ENCODE measurements at places on chromosomes 6 and 20. TPM values are rescaled to one million over a fixed set of nuclear protein-coding genes. Genes with fewer than 3 reads are reported as not detected.

GRCh38 chr6:11207199-11207968 is 25.1 kb downstream of the NEDD9 start:
- H3K4me1 ChIP-seq, result peaks cover 29% of the 10 kb centered on the region
- H3K27me3 ChIP-seq, result no peaks in the 10 kb centered on the region
- no peaks in the 10 kb centered on the region for H3K36me3 ChIP-seq
- H3K4me3 ChIP-seq, result no peak overlapping the region
- peak; percentile 86 for DNase-seq
- H3K27ac ChIP-seq, result peak overlapping the region; percentile 94

DNA sequence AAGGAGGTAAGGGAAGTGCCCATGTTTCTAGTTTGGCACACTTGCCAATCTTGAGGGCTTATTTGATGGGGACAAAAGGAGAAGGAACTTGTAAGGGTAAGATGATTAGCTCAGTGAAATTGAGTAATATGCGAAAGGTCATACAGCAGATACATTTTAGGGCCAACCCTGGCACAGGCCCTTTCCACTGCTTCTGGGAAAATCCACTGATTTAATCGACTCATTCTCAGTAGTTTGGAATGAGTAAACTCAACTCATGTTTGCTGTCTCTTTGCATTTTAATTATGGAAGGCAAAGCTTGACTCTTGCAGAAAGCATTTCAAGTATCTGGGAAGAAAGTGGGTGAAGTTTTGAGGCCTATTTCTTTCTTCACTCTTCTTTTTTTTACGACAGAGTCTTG is 20.0 kb downstream of the PHF20 start:
- no peak overlapping the region for H3K27ac ChIP-seq
- H3K4me3 ChIP-seq, result no peak overlapping the region
- no peaks in the 10 kb centered on the region for H3K27me3 ChIP-seq
- no peaks in the 10 kb centered on the region for H3K4me1 ChIP-seq

DNA sequence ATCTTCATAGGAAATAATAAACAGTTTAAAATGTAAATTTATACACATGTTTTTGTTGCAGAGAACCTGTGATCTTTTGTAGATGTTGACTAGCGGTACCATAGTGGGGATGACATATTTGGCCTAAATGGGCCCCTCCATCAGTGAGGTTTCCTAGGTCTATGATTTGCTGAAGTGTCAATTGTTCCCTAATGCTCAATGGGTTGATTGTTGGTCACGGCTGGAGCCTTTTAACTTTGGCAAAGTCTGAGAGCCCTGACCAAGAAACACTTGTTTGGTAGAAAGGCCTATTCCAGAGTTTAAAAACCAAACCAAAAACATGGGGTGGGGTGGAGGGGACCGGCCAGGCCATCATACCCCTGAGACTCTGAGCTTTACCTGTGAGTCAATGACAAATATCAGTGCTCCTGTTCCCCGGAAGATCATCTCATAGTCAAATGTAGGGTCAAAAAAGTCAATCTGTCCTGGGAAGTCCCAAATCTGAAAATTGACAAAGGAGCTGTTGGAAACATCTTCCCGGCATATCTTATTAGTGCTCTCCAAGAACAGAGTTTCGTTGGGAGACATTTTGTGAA is 25.1 kb downstream of the RRAGD start:
- no peaks in the 10 kb centered on the region for H3K27me3 ChIP-seq
- no peak for DNase-seq
- H3K36me3 ChIP-seq, result no peaks in the 10 kb centered on the region
- no peak overlapping the region for H3K27ac ChIP-seq
- no peaks in the 10 kb centered on the region for H3K4me1 ChIP-seq

GRCh38 chr6:14748679-14749078 is 497.2 kb upstream of the JARID2 start:
- peaks cover 2% of the 10 kb centered on the region for H3K4me1 ChIP-seq
- no peaks in the 10 kb centered on the region for H3K36me3 ChIP-seq
- no peak overlapping the region for H3K27ac ChIP-seq

DNA sequence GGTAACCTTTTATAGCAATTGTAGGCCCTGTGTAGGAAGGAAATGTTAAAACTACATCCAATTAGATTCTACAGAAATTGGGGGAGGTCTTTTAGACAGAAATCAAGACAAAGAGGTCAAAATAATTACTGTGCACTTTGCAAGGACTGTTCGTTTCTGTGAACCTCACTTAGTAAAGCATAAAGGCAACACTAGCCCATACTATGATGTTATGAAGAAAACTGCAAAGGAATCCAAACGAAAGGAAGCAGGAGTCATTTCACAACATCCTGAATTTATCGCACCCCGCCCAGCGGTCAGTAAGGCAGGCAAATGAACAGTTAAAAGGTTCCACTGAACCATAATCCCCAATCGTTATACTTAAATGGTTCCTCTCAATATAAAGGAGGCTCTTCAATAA is 429.5 kb upstream of the ARID1B start:
- no peaks in the 10 kb centered on the region for H3K4me1 ChIP-seq
- no peaks in the 10 kb centered on the region for H3K36me3 ChIP-seq
- H3K27me3 ChIP-seq, result no peaks in the 10 kb centered on the region
- no peak overlapping the region for H3K27ac ChIP-seq
- H3K4me3 ChIP-seq, result no peak overlapping the region
- DNase-seq, result no peak

- no peaks in the 10 kb centered on the region for H3K36me3 ChIP-seq
- H3K4me3 ChIP-seq, result no peak overlapping the region
- peaks cover 6% of the 10 kb centered on the region for H3K4me1 ChIP-seq
- no peak for DNase-seq
- no peaks in the 10 kb centered on the region for H3K27me3 ChIP-seq
- no peak overlapping the region for H3K27ac ChIP-seq
Observed at GRCh38 chr6:157268396-157268795, 54.9 kb downstream of the TMEM242 start.

GRCh38 chr6:55954436-55954835 is 79.0 kb upstream of the BMP5 start:
- H3K27me3 ChIP-seq, result no peaks in the 10 kb centered on the region
- H3K36me3 ChIP-seq, result no peaks in the 10 kb centered on the region
- DNase-seq, result no peak
- H3K4me1 ChIP-seq, result peaks cover 4% of the 10 kb centered on the region
- no peak overlapping the region for H3K4me3 ChIP-seq

DNA sequence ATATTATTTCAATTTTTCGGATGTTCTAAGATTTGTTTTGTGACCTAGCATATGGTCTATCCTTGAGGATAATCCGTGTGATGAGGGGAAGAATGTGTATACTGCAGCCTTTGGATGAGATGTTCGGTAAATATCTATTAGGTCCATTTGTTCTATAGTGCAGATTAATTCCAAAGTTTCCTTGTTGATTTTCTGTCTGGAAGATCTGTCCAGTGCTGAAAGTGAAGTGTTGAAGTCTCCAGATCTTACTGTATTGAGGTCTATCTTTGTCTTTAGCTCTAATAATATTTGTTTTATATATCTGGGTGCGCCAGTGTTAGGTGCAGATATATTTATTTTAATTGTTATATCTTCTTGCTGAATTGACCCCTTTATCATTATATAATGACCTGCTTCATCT is 32.2 kb upstream of the SNAP91 start:
- H3K27ac ChIP-seq, result no peak overlapping the region
- H3K4me3 ChIP-seq, result no peak overlapping the region
- H3K36me3 ChIP-seq, result no peaks in the 10 kb centered on the region
- no peak for DNase-seq
- H3K4me1 ChIP-seq, result no peaks in the 10 kb centered on the region

DNA sequence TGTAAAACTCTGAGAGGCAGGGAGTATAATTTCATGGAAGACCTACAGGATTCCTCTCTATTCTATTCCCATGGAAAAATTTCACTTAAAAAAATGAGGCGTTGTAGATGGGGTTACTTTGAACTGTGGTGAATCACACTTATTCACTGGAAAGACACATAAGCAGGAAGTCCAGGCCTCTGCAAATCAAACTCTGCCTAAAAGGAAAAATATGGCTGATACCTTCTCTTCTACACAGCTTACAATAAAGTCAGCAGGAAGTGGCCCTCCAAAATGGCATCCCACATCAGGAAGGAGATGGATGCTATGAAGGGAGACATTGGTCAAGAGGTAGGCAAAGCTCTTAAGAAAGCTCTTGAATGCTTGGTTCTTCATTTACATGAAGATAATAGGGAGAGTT is 115.9 kb downstream of the FYN start:
- H3K4me1 ChIP-seq, result peaks cover 3% of the 10 kb centered on the region
- no peaks in the 10 kb centered on the region for H3K27me3 ChIP-seq
- no peak for DNase-seq
- no peak overlapping the region for H3K4me3 ChIP-seq

GRCh38 chr6:74991573-74992332 is 214.1 kb downstream of the COL12A1 start:
- no peaks in the 10 kb centered on the region for H3K27me3 ChIP-seq
- H3K36me3 ChIP-seq, result no peaks in the 10 kb centered on the region
- H3K4me1 ChIP-seq, result no peaks in the 10 kb centered on the region
- H3K4me3 ChIP-seq, result no peak overlapping the region
- no peak overlapping the region for H3K27ac ChIP-seq
- no peak for DNase-seq

GRCh38 chr6:89197141-89197540 is 20.0 kb downstream of the GABRR1 start:
- H3K4me3 ChIP-seq, result no peak overlapping the region
- H3K27ac ChIP-seq, result no peak overlapping the region
- DNase-seq, result no peak
- no peaks in the 10 kb centered on the region for H3K4me1 ChIP-seq
- no peaks in the 10 kb centered on the region for H3K27me3 ChIP-seq

- no peak overlapping the region for H3K4me3 ChIP-seq
- H3K27ac ChIP-seq, result no peak overlapping the region
- no peaks in the 10 kb centered on the region for H3K27me3 ChIP-seq
- no peak for DNase-seq
- H3K4me1 ChIP-seq, result no peaks in the 10 kb centered on the region
- no peaks in the 10 kb centered on the region for H3K36me3 ChIP-seq
Observed at GRCh38 chr6:34484391-34484790, 18.5 kb downstream of the PACSIN1 start.

DNA sequence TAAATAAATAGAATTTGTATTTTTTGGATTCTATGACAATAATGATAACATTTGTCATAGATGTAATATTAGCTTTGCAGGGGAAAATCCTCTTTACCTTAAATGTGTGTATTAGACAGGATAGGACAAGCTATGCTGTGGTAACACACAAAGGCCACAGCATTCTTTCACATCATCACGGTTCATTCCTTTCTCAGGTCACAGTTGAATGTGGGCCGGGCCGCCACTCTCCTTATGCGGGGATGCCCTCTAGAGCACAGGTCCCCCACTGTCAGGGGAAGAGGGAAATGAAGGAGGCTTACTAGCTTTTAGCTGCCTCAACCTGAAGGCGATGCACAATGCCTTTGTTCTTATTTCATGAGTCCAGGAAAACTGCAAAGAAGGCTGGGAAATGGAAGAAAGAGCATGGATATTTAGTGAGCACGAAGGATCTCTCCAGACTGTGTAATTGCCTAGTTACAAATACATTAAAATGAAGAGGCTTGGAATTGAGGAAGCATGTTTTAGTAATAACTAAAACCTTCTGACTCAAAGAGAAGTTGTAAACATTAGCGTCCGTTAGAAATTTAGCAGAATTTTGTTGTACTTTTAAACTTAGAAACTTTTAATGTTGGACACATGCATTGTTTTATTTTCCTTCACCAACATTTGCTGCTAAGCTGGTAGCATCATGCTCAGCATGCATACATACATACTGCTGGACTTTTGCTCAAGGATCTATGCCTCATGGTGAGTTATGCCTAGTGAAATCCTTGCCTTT is 248.9 kb upstream of the FOXQ1 start:
- DNase-seq, result no peak
- no peak overlapping the region for H3K4me3 ChIP-seq
- H3K27me3 ChIP-seq, result no peaks in the 10 kb centered on the region
- H3K4me1 ChIP-seq, result no peaks in the 10 kb centered on the region
- no peak overlapping the region for H3K27ac ChIP-seq

DNA sequence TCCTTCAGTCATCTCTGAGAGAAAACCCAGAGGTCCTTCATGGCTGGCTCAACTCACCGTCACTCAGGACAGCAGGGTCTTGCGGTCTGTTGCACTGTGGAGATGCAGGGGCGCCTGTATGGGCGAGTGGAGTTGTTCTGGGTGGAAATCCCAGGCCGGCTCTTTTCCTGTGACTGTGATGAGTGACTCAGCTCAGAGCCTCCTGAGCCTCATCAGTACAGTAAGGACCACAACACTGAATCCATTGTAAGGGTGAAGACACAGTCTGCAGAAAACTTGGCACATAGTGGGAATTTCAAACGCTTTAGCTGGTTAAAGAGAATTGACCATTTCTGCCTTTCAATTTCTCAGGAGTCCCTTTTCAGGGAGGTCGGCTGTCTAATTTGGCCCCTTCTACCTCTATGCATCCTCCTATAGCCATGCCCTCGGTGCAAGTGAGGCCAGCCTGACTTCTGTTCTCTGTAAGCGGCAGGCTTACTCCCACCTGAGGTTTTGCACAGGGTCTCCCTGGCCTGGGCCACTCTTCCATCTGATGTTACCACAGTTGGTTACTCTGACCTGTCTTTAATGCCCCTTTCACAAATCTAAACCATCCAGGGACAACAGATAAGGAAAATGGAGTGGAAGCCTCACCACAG is 35.5 kb upstream of the TBXT start:
- no peak overlapping the region for H3K27ac ChIP-seq
- H3K27me3 ChIP-seq, result no peaks in the 10 kb centered on the region
- H3K36me3 ChIP-seq, result no peaks in the 10 kb centered on the region
- DNase-seq, result no peak
- no peak overlapping the region for H3K4me3 ChIP-seq
- H3K4me1 ChIP-seq, result no peaks in the 10 kb centered on the region

GRCh38 chr6:156589281-156589680 is 187.9 kb upstream of the ARID1B start:
- H3K27ac ChIP-seq, result no peak overlapping the region
- no peaks in the 10 kb centered on the region for H3K4me1 ChIP-seq
- no peaks in the 10 kb centered on the region for H3K27me3 ChIP-seq
- no peak for DNase-seq
- no peaks in the 10 kb centered on the region for H3K36me3 ChIP-seq

GRCh38 chr6:129099696-129100095 is 216.8 kb downstream of the LAMA2 start:
- H3K4me3 ChIP-seq, result no peak overlapping the region
- DNase-seq, result no peak
- H3K27ac ChIP-seq, result no peak overlapping the region
- H3K36me3 ChIP-seq, result no peaks in the 10 kb centered on the region

The SLC18B1 gene
- total RNA-seq, result 28.8 TPM

The COL11A2 gene
- 2.5 TPM for total RNA-seq

The IRF4 gene
- 0.44 TPM for total RNA-seq

The MATN4 gene
- total RNA-seq, result not detected

The VSX1 gene
- not detected for total RNA-seq

The ANKEF1 gene
- 4.7 TPM for total RNA-seq

The PDYN gene
- not detected for total RNA-seq

The GFOD1 gene
- total RNA-seq, result 3.5 TPM

The ISM1 gene
- 1.7 TPM for total RNA-seq

All from hepatocyte (in vitro differentiated cells).